Osteoblast (primary cell): ENCODE measurements at places on chromosomes 13 and 19. TPM values are rescaled to one million over a fixed set of nuclear protein-coding genes. Genes with fewer than 3 reads are reported as not detected.

Gene CPB2
- not detected in 2 replicates for total RNA-seq

GRCh38 chr13:110499621-110500281 lies 61.8 kb downstream of the RAB20 start:
- H3K27ac ChIP-seq: peak overlapping the region; percentile 16
- H3K4me3 ChIP-seq: no peak overlapping the region
- peaks cover 85% of the 10 kb centered on the region for H3K36me3 ChIP-seq
- peaks cover 15% of the 10 kb centered on the region for H3K4me1 ChIP-seq
- no peaks in the 10 kb centered on the region for H3K27me3 ChIP-seq
- peak; percentile 83 for DNase-seq

DNA sequence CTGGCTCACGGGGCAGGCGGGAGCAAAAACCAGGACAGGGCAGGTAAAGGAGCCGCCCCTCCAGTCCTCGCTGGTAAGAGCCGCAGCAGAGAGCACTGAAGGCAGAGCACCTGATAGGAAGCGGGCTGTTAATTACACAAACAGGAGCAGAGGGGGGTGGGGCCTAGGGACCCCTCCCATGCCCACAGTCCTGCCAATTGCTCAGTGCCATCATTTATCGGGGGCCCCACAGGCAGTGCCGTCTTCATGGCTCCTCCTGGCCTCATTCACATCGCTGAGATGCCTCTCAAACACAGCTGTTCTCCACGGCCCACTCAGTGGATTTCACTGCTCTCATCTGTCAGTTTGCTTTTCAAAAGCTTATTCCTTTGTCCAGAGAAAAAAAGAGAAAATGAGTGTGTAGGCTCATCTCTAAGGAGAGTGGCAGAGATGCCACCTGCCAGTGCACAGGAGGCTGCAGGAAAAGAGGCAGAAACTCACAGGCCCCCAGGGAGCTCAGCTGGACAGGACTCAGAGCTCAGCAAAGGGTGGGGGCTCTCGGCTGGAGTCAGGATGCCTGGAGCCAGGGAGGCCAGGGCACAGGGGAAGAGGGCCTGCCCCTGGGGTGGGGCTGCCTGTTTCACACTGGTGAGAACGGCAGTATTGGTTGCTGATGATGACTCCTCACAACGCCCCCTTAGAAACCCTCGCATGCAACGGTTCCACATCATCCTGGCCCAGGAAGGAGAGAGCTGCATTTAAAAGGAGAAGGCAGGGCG lies 174.6 kb downstream of the COL4A1 start:
- H3K36me3 ChIP-seq: no peaks in the 10 kb centered on the region
- no peak overlapping the region for H3K4me3 ChIP-seq
- H3K4me1 ChIP-seq: peaks cover 31% of the 10 kb centered on the region
- DNase-seq: peak; percentile 88
- H3K27ac ChIP-seq: no peak overlapping the region
- H3K27me3 ChIP-seq: no peaks in the 10 kb centered on the region

GRCh38 chr13:20219577-20219976 lies 12.5 kb downstream of the GJB6 start:
- H3K4me1 ChIP-seq: no peaks in the 10 kb centered on the region
- peaks cover 64% of the 10 kb centered on the region for H3K27me3 ChIP-seq
- no peak overlapping the region for H3K4me3 ChIP-seq
- H3K27ac ChIP-seq: no peak overlapping the region

GRCh38 chr13:99316224-99316623 lies 9.0 kb upstream of the GPR183 start:
- no peaks in the 10 kb centered on the region for H3K27me3 ChIP-seq
- peaks cover 3% of the 10 kb centered on the region for H3K36me3 ChIP-seq
- peaks cover 56% of the 10 kb centered on the region for H3K4me1 ChIP-seq
- peak overlapping the region; percentile 22 for H3K27ac ChIP-seq
- no peak for DNase-seq

GRCh38 chr19:30344446-30345425 lies 27.4 kb upstream of the ZNF536 start:
- H3K4me1 ChIP-seq: no peaks in the 10 kb centered on the region
- no peak overlapping the region for H3K4me3 ChIP-seq
- no peaks in the 10 kb centered on the region for H3K27me3 ChIP-seq
- no peak for DNase-seq

- H3K4me1 ChIP-seq: no peaks in the 10 kb centered on the region
- H3K36me3 ChIP-seq: no peaks in the 10 kb centered on the region
- H3K4me3 ChIP-seq: no peak overlapping the region
- DNase-seq: no peak
Observed at GRCh38 chr13:19183676-19184075, 2.1 kb upstream of the TUBA3C start.
